ENCODE measurements at places on chromosomes 12 and 14.

DNA sequence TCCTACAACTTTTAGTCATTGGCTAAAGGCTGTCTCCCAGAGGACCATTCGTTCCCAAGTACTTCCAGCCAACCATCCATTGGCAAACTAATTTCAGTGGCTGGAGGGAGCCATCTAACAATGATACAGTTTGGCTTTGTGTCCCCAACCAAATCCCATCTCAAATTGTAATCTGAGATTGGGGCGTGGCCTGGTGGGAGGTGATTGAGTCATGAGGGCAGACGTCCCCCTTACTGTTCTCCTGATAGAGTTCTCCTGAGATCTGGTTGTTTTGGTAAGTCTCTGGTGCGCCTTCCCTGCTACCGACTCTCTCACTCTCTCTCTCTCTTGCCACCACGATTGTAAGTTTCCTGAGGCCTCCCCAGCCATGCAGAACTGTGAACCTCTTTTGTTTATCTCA lies 99.7 kb upstream of the FUT8 start:
- DNase-seq, result no peak

- no peak for DNase-seq
These were observed 42.0 kb upstream of the C14orf180 start for GRCh38 chr14:104537613-104537988.

GRCh38 chr12:83408851-83409250 lies 722.1 kb downstream of the TMTC2 start:
- DNase-seq, result no peak

DNA sequence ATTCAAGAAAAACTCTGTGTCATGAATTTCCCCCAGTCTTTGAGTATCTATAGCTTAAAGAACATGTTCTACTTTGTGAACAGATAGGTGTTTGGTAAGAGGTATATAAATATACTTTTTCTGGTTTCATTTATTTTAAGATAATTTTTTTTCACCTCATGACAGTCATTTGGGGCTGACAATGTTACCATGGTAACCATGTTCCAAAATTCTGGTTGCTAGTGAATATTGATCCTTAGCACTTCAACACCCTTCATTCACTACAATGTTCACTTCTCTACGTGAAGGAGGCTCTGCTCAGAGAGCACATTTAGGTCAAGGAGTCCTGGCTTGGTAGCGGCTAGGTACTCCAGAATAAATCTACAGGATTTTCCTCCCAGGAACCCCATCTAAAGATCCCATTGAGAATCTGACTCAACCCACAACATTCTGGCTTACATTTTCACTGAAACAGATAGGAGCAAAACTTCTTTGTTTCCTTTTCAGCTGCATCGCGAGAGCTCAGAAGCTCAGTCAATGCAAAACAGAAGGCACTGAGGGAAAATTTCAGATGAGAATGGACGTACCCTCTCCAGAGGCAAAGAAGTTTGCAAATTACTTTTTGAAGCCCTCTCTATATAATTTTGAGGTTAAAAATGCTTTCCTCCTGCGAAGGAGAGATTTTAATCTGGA lies 93.6 kb downstream of the ARF6 start:
- DNase-seq, result no peak

DNA sequence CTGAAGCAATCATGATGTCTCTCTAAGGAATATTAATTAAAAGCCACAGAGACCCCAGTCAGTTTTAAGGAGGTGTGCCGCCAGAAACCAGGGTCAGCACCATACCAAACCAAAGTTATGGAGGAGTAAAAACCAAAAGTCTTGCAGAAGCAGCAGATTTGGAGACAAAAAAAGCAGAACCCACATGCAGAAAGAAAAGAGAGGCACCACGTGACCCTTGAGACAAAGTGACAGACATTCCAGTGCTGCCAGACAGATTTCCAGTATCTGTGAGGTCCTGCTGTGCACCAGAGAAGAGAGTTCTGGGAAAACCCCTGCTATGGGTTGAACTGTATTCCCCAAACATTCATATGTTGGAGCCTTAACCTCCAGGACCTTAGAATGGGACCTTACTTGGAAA lies 59.7 kb downstream of the CAPZA3 start:
- no peak for DNase-seq

- DNase-seq, result no peak
These were observed 22.3 kb downstream of the FBXW8 start for GRCh38 chr12:116933091-116933490.

DNA sequence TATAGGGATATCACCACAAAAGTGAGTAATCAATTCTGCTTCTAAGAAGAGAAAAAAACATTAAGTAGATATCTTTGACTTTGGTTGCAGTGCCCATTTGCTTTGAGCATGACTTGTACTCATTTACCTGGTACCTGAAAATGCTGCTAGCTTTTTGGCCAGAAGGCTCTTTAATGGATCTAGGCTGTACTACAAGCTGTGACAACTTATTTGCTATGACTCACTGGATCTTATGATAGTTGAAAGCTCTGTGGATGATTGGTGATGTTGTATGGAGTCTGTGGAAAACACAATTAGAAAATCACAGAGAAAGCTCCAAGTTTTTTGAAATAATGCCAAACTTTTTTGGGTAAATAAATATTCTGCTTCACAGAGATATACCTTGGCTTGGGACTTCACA lies 960.9 kb upstream of the FBXO33 start:
- no peak for DNase-seq

GRCh38 chr12:79452906-79453305 lies 237.9 kb downstream of the PAWR start:
- DNase-seq, result no peak

- DNase-seq, result no peak
These were observed 224.0 kb downstream of the KTN1 start for GRCh38 chr14:55803873-55804553.

- no peak for DNase-seq
These were observed 28.8 kb downstream of the ATXN2 start for GRCh38 chr12:111570084-111570961.

GRCh38 chr12:119989361-119989730 lies 310 bp downstream of the BICDL1 start:
- DNase-seq, result peak; percentile 20

DNA sequence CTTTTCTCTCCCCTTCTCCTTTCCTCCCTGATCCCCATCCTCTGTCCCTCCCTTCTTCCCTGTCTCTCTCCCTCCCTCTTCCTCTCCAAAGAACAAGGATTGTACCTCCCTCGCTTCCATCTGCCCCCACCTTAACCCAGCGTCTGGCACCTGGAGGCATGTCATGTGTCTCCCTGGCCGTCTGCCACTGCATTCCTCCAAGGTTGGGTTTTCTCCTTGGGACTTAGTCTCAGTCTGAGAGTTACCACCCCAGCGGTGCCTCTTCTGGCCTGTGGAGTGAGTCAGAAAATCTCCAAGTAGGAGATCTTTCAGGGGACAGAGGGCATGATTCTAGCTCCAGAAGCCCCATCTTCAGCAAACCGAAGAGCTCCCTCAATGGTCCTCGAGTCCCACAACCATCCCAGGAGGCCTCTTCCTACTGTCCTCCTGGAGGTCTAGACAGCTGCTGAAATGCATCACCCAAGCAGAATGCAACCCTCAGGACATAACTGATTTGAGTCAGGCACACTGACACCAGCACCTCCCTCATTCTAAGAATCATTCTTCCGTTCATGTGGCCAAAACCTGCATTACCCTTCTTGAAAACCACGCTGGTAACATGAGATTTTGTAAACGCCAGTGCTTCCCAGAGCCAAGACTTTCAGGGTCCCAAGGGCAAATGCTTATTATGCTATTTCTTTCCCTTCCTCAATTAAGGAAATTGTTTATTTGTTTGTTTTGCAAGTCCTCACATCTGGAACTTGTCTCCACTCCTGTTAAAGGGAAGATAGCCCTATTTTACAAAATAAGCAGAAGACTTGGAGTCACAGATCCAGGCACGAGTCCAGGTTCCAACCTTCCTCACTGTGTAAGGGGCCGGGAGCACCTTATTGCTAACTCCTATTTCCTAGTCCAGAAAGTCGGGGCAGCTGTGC lies 463.2 kb downstream of the BCL11B start:
- no peak for DNase-seq

DNA sequence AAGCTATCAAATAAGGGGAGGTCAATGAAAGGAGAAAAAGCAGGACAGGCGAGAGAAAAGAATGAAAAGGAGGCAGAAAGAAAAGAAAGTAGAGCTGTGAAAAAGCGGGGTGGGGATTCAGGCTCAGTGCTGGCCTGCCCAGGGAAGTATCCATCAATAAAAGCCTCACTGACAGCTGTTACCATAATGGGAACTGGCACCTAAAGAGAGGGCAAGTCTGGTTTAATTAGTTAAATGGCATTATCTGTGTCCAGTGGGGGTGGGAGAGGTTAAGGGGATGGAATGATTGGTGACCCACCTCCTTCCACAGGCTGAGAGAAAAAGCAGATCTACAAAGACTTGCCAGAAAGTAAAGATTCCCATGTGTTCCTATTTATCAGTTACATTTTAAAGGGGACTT lies 7.4 kb downstream of the SALL2 start:
- DNase-seq, result no peak

- DNase-seq, result no peak
These were observed 4.0 kb downstream of the MYH7 start for GRCh38 chr14:23431486-23431885.

GRCh38 chr12:90484094-90484493 lies 470.9 kb downstream of the CCER1 start:
- DNase-seq, result no peak

GRCh38 chr12:124082687-124083086 lies 109.7 kb downstream of the ZNF664 start:
- DNase-seq, result no peak

- no peak for DNase-seq
These were observed 20.3 kb downstream of the FIGNL2 start for GRCh38 chr12:51827925-51828818.
